ENCODE measurements at places on chromosomes 2 and 18.

DNA sequence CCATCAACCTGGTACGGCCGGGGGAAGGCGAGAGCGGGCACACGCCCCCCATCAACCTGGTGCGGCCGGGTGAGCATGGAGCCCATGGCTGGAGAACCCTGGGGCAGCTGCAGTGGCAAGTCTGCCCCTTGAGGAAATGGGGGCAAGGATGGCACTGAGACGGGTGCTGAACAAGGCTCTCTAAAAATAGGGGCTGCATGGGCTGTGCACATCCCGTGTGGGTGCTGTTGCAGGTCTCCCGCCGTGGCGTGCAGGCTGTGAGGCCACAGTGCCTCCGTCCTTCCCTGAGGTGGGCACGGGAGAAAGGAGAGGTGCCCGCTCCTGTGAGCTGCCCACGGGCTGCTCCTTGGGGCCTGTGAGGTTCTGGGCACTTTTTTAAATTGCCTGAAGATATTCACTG lies 99.2 kb downstream of the NFATC1 start:
- no peak for DNase-seq

- no peak for DNase-seq
These were observed 156.4 kb upstream of the KLHL14 start for GRCh38 chr18:32929213-32929612.

GRCh38 chr18:58247363-58247834 lies 203.4 kb downstream of the NEDD4L start:
- DNase-seq = no peak

GRCh38 chr2:232362174-232362900 lies 16.2 kb upstream of the ALPP start:
- no peak for DNase-seq

DNA sequence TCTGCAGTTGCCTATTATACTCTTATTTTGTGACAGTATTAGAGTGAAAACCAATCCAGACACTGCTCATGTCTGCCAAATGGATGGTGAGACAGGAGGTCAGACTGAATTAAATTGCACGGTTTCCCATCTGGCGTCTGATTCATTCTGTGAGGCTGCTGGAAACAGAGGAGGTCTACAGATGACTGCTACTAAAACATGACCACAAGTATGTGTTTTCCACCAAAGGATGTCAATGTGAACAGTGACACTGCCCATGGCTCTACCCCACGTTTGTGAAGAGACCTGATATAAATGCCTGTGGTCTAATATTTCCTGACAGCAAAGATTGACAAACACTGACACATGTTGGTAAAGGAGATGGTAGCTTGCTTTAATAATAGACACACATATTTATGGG lies 104.3 kb upstream of the ST6GAL2 start:
- DNase-seq = no peak

- DNase-seq = no peak
These were observed 55.7 kb downstream of the CCDC93 start for GRCh38 chr2:117958186-117958585.

DNA sequence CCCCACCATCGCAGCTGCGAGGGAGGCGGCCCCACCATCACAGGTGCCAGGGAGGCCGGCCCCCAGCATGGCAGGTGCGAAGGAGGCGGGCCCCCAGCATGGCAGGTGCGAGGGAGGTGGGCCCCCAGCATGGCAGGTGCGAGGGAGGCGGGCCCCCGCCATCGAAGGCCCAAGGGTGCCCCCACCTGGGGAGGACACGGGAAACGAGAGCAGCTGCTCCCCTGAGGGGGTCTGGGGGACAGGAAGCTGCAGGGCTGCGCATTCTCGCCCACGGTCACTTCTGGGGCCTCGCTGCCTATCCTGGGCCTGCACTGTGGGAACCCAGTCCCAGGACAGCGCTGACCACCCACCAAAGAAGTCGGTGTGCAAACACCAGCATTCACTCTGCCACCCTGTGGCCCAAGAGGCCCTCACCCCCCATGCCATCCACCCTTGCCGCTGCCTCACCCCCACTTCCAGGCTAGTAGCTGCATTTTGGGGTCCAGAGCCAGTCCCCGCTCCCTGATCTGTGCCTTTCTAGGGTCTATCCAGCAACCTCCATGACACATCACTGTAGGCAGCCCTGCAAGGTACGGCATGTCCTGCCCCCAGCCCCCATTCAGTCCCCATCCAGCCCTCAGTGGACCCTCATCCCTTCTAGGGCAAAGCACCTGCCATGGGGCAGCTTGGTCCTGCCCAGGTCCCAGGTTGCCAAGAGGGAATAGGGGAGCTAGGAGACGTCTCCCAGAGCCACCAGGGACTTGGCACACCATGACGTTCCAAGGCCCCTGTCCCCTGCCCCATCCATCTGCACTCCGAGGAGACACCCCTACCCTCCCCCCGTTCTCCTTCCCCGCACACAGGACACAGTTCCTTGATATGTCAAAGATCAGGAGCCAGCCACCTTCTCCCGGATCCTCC lies 24.0 kb upstream of the GPC1 start:
- DNase-seq = no peak

DNA sequence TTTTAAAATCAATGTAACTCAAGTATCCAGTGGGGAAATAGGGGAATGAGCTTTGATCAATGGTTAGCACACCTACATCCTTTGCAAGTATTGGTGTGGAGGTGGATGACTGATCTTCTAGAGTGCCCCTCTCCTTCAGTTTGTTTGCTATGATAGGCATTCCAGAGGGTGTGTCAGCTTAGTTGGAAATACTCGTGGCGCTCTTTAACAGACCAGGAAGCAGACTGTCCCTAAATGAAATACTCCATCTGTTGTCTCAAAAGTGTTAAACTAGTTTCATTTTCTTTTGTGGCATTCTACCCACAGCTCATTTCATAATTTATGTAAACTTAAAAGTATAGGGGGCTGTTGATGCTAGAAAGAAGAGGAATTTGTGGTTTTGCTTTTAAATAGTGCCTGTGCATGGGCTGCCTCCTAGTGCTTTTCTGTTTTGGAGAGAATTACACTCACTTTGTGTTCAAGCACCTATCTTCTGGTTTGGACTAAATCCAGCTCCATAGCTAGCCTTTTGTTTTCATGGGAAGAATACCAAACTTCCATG lies 66.2 kb downstream of the STAT1 start:
- no peak for DNase-seq

- DNase-seq = no peak
These were observed 89.9 kb downstream of the UBE2E3 start for GRCh38 chr2:181070119-181070835.

DNA sequence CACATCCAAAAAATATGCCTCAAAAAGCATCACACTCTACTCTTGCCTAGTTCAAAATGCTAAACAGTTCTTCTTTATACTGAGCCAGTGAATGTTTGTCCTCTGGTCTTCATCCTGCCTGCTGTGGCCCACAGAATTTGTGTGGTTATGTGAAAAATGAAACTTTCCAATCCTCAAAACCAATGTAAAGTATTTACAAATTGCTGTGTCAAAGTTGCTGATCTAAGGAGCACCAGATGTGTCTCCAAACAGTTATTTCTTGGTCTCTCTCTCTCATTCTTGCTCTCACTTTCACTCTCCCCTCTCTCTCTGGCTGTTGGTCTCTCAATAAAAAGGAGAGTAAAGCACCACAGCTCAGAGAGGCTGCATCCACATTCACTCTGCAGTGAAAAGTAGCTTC lies 23.0 kb downstream of the EPHA4 start:
- DNase-seq = no peak

- no peak for DNase-seq
These were observed 371.2 kb downstream of the INSIG2 start for GRCh38 chr2:118459426-118459825.

DNA sequence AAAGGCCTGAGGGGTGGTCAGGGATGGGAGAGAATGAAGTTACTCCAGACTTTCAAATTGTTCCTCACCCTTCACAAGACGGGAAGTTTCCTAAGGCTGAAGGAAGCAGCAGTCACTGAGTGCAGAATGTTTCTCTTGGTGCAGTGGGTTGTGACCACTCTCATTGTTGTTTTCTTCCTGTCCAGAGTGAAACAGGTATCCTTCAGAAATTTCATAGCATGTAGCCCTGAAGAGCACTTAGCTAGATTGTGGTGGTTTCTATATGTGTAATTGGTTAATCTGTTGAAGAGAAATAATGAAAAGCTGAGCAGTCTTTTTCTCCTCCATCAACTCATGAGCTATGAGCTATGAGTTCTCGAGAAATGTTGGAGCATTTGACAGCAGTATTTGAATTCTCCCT lies 96.8 kb downstream of the GPD2 start:
- DNase-seq = no peak

DNA sequence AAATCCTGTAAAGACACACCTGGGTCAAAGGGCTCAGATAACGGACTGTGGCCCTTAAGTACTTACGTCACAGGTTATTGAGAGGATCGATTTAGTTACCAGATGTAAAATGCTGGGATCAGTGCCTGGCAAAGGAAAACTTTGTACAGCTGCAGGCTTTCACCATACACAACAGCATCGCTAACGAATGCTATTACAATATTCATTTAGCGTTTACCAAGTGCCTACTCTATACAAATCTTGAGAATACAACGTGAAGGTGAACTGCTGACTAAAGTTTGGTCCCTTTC lies 619 bp upstream of the MSH6 start:
- DNase-seq = no peak

- DNase-seq = no peak
These were observed 1.1 kb upstream of the SPAST start for GRCh38 chr2:32061973-32062861.

DNA sequence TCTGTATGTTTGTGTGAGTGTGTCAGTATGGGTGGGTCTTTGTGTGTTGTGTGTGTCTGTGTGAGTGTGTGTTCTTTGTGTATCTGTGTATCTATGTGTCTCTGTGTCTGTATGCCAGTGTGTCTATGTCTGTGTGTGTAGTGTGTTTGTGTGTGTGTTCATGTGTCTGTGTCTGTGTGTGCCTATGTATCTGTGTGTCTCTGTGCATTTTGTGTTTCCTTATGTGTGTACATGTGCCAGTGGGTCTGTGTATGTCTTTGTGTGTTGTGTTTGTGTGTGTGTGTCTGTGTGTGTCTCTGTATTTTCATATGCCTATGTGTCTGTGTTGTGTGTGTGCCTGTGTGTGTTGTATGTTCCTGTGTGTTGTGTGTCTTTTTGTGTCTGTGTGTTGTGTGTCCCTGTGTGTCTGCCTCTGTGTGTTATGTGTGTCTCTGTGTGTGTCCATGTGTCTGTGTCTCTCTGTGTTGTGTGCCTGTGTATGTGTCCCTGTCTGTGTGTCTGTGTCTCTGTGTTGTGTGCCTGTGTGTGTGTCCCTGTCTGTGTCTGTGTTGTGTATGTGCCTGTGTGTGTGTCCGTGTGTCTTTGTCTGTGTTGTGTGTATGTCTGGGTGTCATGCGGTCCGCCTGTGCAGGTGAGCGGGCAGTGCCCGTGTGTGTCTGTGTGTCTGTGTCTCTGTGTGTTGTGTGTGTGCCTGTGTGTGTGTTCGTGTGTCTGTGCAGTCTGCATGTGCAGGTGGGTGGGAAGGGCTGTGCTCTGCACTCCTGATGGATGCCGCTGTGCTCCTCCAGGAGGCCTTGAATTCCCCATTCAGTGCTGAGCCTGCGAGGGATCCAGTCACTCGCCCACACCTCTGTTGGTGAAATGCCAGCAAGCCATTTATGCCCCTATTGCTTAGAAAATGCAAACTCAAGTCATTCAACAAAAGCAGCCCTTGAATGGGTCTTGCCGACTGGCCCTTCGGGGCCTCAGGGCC lies 37.4 kb downstream of the KLHL29 start:
- no peak for DNase-seq

DNA sequence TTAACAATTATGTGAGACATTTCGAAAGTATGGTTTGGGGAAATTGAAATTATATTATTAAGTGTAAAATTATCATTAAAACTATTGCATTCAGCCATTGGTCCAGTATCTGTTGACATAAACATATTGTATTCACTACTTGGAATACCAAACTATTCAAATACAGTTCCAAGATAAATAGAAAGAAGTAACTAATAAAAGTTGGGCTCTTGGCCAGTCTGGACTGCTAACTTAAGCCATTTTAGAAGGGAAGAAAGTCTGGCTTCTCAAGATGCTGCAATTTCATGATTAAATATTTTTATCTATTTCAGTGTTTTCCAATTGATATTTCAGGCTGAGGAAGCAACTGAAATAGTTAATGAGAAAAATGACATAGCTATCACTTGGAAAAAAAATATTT lies 109.8 kb upstream of the CHRNA1 start:
- DNase-seq = no peak

GRCh38 chr18:55321265-55322177 lies 266.5 kb downstream of the TCF4 start:
- no peak for DNase-seq

- no peak for DNase-seq
These were observed 20.0 kb downstream of the EMX1 start for GRCh38 chr2:72937356-72937669.

DNA sequence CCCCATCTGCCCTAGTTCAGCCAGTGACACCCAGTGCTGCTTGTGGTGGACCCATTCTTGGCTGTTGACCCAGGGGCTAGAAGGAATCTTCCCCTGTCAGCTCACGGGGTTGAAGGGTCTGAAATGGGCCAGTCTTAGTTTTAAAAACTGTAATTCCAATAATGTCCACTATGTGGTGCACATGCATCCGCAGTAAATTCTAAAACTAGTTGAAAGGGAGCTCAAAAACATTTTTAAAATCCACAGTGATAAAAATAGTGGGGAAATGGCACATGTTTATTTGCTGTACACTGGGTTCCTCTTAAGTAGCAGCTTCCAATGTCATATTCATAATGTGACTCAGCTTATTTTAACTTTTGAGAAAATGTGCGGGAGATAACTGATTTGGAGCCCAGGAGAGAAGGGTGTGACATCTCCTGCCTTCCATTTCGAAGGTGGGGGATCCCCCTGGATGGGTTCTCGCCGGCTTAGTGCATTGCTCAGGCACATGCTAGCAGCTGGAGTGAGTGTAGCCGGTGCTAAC lies 32.8 kb downstream of the GRHL1 start:
- no peak for DNase-seq

- DNase-seq = no peak
These were observed 128.5 kb upstream of the LGALSL start for GRCh38 chr2:64325477-64325851.

DNA sequence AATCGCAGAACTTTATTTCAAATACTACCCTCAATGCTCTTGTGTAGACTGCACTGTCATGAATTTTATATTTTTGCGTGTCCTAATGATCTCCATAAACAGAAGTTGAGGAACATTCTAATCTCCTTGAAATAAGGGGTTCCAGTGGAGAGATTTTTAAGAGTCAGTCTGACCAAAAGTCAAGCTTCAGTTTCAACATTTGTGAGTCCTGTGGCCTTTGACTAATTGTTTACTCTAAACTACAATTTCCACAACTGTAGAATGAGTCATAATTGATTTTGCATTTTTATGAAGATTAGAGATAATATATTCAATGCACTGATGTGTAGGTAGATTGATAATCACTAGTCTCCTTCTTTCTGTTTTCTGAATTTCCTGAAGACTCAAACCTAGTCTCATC lies 720.3 kb upstream of the ID2 start:
- DNase-seq = no peak

All from stimulated activated CD4-positive, alpha-beta T cell treated with anti-CD3 and anti-CD28 coated beads, Interleukin-1b, Interleukin-23, amount 100 ng/mL, for 1 hour (primary cell).